ENCODE measurements at places on chromosomes 11 and 22.

DNA sequence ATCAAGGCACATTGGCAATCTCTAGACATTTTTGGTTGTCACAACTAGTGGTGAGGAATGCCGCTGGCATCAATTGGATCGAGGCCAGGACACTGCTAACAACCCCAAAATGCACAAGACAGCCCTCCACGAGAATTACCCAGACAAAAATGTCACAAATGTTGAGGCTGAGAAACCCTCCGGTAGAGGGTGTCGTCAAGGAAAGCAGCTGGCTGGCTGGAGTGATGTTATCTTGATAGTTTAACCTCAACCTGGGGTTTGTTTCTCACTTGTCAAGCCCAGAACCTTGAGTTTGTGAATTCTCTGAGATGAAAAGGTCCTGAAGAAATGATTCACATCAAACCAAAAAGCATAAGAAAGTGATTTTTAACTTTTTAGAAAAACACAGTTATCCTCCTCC, 21.1 kb upstream of the TMPRSS13 start:
- no peak for DNase-seq

- no peak for DNase-seq
These were observed 4.6 kb downstream of the PHOX2A start for GRCh38 chr11:72239313-72239848.

- no peak for DNase-seq
These were observed 12.2 kb upstream of the MFNG start for GRCh38 chr22:37498289-37498909.

DNA sequence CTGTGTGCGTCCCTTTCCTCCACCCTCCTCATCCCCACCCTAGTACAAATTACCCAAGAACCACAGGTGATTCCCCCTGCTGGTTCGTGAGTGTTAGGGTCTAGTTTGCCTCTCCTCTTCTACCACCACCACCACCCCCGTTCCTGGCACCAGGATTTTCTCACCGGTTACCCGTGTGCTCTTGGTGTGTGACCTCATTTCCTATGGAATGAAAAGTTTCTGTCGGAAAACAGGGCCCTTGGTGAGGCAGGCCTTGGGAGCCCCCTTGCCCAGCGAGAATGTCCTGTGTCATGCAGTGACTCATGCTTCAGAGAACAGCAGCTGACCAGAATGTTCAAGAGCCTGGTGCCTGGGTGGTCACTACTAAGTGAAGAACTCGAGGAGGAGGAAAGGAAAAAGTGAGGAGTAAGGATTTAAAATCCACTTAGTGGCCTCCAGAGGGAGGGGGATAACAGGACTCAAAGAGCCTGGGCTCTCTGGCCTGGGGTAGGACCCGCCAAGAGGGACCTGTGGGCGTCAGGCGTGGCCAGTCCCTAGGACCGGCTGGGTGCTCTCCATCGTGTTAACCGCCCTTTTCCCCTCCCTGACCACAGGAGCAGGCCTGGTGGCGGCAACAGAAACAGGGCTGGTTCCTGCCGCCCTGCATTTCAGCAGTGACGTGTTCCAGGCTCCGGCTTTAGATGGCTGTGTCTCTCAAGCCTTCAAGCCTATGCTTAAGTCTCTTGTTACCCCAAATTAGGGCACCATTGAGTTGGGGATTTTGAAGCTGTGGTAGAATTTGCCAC, 30.2 kb downstream of the C22orf31 start:
- no peak for DNase-seq

- DNase-seq, result no peak
These were observed 6.4 kb downstream of the ATG2A start for GRCh38 chr11:64910451-64911093.

DNA sequence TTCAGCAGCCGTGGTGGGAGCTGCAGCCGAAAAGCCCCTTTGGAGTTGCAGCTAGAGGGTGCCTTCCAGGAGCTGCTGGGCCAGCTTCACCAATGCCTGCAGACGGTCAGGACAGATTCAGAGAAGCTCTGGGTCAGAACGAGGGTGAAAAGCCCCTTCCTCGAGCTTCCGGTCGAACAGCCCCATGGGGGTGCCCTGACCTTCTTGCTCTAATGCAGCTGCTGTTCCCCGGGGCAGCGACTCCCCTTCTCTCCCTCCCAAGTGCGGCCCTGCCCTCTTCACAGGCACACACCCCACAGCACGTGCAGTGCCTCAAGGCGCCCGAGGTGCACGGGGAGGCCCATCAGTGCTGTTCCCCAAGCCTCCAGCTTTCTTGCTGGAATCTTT, 9.6 kb upstream of the IFITM3 start:
- no peak for DNase-seq

GRCh38 chr22:50606165-50606945, 5.8 kb downstream of the MAPK8IP2 start:
- DNase-seq, result no peak

- DNase-seq, result peak; percentile 35
These were observed 98.9 kb downstream of the INSC start for GRCh38 chr11:15213471-15214231.

DNA sequence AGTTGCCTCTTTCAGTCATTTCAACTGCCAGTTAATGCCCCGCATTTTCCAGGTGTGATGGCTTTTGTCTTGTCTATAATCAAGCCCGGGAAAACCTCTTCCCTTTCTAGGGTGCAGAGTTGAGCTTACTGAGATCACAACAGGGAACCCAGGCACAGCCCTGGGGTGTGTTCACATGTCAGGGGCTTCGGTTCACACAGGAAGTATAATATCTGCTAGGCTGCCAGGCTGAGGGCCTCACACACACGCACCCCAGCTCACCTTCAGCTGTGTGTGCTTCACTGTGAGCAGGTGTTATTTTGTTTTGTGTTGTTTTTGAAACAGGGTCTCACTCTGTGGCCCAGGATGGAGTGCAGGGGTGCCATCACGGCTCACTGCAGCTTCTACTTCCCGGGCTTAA, 9.7 kb upstream of the SOX10 start:
- no peak for DNase-seq

DNA sequence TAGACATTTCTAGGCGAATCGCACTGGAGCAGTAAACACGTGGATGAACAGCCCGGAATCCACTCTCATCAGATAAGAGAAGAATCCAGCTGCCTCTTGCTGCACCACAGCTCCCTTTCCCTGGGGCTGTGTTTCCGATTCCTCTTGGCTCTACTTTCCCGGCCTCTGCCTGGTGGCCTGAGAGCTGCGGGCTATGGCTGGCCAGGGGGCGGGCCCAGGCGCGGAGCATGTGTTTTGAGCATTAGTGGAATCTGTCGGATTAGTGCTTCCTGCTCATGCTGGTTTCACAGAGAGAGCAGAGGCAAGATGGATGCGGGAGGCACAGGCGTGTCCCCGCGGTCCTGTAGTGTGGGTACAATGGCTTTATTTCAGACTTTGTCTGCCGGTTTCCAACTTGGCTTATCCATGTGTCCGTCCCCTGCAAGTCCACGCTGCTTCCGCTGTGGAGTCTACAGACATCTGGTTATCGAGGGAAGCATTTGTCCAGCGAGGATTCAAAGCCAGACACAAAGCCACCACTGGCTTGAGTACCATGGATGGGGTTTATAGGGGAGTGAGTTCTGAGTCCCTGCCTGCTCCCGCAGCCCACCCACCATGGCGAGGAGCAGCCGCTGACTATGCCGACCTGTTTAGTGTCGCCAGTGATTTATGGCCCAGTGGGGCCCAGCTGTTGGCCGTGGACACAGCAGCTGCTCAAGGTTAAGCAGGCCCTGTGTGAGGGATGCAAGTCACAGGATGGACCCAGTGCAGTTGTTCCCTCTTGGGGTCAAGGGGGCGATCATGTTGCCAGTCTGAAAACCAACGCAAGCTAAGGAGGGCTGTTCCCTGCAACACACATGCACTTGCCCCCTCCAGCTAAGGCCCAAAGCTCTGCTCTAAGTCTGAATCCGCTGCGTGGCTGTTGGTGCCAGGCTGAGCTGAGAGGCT, 43.3 kb upstream of the EP300 start:
- no peak for DNase-seq

GRCh38 chr11:85316967-85317366, 310.2 kb downstream of the DLG2 start:
- peak; percentile 33 for DNase-seq

DNA sequence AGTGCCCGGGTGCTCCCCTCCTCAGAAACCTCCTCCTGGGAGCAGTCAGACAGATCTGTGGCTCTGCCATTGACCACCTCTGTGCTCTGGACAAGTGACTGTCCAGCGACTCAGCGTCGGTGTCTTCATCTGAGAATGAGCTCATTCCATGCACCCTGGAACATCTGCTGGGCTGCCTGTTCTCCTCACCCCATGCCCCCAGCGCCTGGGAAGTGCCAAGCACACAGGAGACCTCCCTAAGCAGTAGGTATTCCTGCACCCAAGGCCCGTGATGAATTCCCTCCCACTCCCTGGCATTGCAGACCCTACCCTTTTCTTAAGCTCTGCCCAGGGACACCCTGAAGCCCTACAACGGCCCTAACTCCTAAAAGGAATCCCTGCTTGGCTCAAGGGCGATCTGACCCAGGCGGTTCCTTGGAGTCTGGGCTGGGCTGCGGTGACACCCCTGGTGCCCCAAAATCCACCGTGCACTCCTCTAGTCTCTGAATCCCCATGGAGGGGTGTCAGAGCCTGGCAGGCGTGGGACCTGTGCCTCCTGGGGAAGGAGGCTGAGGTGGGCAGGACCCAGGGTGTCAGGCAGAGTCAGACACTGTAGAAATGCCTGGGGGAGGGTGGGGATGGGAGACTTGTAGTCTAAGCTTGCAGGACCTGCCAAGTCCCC, 92.0 kb downstream of the CEP164 start:
- DNase-seq, result no peak

DNA sequence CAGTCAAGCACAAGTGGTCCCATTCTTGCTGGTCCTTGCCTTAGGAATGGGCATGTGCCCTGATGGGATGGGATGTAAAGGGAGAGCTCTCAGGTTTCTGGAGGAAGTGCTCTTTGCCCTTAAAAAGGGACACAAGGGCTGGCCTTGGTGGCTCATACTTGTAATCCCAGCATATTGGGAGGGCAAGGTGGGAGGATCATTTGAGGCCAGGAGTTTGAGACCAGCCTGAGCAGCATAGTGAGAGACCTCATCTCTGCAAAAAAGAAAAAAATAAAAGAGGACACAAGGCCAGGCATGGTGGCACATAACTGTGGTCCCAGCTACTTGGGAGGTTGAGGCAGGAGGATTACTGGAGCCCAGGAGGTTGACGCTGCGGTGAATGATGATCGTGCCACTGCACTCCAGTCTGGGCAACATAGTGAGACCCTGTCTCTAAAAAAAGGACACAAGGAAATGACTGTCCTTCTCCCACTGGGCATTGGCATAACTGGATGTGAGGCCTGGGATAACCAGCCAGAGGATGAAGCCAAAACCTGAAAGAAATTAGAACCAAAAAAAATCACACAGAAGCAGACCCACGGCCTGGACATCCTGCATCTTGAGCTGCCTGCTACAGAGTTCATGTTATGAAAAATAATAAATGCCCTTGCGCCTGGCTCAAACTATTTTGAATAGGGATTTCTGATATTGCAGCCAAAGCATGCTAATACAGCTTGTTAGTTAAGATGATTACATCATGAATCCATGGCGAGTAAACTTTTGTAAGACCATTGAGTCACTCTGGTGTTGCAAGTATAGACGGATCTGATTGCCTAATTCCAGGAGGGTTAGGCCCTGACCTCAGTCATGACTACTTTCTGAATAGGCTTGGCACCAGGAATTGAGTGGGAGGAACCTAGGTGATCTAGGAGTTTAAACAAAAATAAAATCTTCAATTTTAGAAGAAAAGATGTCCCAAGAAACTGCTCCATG, 12.9 kb upstream of the CRKL start:
- no peak for DNase-seq

DNA sequence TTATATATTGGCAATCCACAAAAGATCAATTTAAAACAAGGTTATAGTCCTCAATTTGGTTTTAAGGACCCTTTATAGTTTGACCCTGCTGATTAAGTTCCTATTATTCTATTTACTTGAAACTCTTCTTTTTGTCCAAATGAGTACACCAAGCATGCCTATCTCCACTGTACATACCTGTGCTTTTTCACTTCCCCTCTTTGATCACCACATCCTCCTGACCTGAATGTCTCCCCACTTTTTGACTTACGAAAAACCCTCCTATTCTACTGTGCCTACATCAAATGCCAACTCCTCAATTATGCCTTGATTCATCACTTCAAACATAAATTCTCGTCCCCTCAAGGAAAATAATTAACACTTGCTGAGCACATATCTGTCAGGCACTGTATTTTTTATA, 113.5 kb downstream of the SOX6 start:
- DNase-seq, result no peak

GRCh38 chr11:134464981-134465730, 53.1 kb upstream of the B3GAT1 start:
- no peak for DNase-seq

- no peak for DNase-seq
These were observed 2.5 kb upstream of the TTLL8 start for GRCh38 chr22:50060441-50061140.

DNA sequence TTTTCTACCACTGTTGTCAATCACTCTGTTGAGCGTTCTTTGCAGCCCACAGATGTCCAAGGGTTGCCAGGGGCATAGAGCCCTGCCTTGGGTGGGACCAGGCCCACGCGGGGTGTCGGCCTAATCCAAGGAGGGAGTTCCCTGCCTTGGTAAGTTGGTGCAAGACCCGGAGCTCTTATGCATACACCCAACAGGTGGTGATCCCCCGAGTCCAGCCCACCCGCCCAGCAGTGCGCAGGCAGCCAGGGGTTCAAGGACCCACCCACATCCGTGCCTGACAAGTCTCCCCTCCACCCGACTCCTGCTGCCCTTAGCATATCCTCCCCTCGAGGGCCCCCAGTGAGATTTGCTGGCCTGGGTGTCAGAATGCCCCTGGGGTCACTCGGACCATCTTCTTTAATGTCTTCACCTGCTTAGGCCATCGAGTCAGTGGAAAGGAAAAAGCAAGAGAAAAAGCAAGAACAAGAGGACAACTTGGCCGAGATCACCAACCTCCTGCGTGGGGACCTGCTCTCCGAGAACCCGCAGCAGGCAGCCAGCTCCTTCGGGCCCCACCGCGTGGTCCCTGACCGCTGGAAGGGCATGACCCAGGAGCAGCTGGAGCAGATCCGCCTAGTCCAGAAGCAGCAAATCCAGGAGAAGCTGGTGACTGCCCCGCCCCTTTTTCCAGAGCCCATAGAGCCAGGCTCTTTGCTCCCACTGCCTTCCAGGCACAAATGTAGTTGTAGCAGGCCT, 12.2 kb downstream of the RIBC2 start:
- DNase-seq, result no peak

GRCh38 chr11:6705905-6706535, 22.9 kb upstream of the MRPL17 start:
- DNase-seq, result no peak

DNA sequence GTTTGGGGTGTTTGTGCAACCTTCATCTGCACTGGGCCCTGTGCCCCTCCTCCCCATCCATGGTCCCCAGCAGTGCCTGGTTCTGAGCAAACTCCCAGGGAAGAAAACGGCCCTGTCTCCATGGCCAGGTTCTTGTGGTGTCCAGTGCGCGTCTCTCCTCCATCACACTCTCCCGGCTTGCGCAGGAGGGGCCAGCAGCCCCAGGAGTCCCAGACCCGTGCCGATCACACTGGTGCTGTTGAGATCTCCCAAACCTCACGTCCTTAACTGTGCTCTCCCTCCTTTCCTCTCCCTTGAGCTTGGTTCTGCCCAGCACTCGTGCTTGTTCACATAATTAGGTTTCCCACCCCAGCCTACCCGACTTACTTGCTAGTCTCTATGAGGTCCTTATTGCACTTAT, 10.9 kb upstream of the GRK2 start:
- no peak for DNase-seq

- DNase-seq, result no peak
These were observed 41.7 kb downstream of the KIAA1671 start for GRCh38 chr22:24994070-24994763.
